ENCODE measurements at places on chromosomes 4 and X.
A peak's percentile ranks its signal among the peaks of the same experiment; 100 is the strongest.

- no peak for DNase-seq
These were observed 47.9 kb upstream of the TSPAN5 start for GRCh38 chr4:98706200-98706813.

GRCh38 chr4:177313263-177313662 lies 3.6 kb downstream of the NEIL3 start:
- DNase-seq: no peak

DNA sequence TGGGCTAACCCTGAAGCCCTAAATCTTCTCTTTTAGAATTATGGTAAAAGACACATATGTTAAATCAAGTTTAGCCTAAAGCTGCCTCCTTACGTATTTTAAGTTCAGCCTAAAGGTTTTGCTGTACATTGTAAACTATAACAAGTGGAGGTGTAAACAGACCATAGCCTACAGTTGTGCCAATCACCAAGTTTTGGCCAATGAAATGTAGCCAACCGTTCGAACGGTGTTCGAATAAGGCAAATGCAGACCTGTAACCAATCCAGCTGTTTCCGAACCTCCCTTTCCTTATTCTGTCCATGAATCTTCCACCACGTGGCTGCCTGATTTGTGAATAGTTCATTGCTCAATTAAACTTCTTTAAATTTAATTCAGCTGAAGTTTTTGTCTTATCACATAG lies 52.1 kb upstream of the TBC1D9 start:
- DNase-seq: no peak

DNA sequence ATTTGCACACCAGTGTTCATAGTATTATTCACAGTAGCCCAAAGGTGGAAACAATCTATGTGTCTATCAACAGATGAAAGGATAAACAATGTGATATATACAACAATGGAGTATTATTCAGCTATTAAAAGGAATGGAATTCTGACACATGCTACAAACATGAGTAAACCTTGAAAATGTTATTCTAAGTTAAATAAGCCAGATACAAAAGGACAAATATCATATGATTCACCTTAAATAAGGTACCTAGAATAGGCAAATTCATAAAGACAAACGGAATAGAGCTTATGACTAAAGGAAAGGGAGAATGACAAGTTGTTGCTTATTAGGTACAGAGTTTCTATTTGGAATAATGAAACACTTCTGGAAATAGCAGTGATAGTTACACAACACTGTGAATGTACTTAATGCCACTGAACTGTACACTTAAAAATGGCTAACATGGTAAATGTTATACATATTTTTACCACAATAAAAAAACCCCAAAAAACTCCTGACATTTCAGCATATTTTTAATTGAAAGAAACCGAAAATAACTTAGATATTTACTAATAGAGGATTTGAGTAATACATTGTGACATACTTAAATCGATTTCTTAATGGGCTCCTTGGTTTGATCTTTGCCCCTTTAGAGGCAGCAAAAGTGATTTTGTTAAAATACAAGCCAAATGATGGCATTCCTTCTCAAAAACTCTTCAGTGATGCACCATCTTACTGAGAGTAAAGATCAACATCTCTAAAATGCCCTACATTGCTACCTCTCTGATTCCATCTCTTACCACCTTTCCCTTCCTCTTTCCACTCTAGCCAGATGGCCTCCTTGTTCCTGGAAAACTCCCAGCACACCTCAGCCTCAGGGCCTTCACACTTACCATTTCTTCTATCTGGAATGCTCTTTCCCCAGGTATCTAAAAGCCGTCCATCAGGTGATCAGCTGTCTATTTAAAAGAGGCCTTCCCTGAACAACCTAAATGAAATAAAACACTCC lies 8.6 kb upstream of the CYP2U1 start:
- DNase-seq: no peak

- DNase-seq: no peak
These were observed 22.5 kb downstream of the MID1 start for GRCh38 chrX:10597871-10598270.

DNA sequence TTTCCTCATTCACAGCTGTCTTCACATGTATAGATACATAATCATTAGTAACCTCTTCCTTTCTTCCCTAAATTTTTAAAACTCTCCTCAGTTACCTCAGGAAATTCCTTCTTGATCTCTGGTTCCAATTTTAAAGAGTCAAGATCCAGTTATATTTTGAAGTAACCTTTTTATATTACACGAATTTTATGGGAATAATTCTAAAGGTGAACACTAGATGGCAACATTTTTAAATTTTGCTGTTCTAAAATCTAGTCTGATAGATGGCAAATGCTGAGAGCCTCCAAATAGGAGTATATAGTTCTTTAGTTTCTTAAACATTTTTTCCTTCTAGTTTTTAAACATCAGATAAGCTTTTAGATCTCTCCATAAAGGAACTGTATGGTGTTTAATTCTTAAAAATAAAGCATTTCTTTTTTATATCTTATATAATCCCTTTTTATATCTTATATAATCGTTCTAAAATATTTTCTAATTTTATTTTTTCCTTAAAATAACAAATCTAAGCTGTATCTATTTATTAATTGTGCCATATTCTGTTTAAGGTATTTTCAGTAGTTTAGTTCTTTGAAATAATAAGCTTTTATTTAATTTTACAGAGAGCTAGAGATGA lies 37.9 kb upstream of the PAPSS1 start:
- no peak for DNase-seq

- no peak for DNase-seq
These were observed 708.3 kb downstream of the STIM2 start for GRCh38 chr4:27568952-27569319.

DNA sequence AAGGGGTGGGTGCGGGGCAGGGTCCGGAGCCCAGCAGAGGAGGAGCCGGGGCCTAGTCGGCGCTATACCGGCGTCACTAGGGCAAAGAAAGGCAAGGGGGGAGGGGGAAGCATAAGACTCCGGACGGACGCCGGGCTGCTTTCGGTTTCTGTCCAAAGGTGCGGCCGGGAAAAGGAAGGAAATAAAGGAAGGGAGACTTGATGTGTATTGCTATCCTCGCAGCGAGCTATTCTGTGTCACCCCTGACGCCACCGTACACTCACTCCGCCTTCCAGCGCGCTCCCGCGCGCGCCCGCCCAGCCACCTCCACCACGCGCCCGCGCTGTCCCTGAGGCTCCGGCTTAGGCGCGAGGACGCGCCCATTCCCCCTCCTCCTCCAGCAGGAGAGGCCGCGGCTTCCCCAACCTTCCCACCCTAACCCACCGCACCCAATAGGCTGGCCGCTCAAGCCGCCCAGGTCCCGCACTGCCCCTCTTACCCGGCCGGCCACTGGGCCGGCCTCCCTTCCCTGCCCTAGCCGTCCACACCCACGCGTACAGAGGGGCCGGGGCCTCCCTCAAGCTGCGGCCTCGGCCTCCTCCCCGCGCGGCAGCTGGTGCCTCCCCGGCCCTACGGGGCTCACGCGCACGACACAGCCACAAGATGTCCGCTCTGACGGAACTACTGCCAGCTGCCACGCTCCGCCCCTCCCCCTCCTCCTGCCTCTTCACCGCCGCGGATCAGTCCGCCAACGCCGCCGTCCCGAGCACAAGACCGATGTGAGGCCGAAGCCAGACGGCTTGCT lies at the start of gene UBE2D3:
Gene UBE2D3, minus strand, starts transcription at position 662 of the 784 bp plus-strand sequence. CDS start 1,043 bp downstream, outside the sequence.
- peak; percentile 91 for DNase-seq

- no peak for DNase-seq
These were observed 82.8 kb downstream of the CPZ start for GRCh38 chr4:8675383-8675782.

DNA sequence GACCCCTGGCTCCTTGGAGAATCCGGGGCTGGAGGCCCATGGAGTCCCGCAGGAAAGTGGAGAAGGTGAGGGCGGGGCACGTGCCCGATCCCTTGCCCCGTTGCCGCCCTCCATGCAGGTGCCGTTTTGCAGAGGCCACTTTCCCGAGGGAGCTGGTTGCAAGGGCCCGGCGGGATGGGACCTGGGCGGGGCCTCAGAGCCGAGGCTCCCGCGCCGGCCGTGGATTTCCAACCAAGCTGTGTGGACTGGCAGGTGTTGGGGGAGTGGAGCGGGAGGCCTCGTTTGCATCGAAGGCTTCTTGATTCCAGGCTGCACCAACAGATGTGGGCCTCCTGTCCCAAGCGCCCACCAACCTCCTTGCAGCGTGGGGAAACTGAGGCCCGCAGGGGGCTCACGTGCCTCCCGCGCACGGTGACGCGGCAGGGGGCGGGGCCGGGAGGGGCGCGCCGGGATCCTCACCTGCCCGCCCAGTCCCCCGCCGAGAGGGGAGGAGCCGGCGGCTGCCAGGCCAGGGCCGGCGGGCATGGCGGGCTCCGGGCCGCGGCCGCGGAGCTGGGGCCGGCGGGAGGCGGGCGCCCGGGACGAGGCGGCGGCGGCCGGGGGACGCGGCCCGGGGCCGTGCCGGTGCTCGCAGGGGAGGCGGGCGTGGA lies 24.9 kb downstream of the SH3BP2 start:
- no peak for DNase-seq

- no peak for DNase-seq
These were observed 152.2 kb downstream of the SPATA18 start for GRCh38 chr4:52203351-52203750.

DNA sequence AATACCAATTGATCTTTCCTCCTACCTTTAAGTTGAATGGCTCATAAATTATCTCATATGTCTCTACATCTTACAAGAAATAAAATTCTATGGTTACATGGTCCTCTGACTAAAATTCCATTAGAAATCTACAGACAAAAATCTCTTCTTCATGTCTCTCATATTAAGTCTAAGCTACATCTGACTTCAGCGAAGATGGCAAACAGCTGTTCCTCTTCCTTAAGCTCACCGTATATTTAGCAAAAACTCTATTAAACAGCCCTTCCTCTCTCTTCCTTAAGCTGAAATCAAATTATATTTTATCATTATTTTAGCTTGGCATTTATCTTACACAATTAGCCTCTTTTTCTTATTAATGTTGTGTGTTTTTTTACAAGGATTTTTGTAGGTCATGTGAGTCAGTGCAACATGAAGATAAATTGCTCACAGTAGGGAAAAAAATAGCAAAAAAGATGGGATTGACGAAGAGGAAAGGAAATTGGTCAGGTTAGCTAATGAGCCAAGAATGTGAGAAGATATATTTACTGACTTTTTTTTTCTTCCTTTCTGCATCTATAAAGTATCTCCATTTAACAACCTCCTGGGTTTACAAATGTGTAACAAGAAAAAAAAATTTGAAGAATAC lies 2412.8 kb downstream of the ARAP2 start:
- no peak for DNase-seq

DNA sequence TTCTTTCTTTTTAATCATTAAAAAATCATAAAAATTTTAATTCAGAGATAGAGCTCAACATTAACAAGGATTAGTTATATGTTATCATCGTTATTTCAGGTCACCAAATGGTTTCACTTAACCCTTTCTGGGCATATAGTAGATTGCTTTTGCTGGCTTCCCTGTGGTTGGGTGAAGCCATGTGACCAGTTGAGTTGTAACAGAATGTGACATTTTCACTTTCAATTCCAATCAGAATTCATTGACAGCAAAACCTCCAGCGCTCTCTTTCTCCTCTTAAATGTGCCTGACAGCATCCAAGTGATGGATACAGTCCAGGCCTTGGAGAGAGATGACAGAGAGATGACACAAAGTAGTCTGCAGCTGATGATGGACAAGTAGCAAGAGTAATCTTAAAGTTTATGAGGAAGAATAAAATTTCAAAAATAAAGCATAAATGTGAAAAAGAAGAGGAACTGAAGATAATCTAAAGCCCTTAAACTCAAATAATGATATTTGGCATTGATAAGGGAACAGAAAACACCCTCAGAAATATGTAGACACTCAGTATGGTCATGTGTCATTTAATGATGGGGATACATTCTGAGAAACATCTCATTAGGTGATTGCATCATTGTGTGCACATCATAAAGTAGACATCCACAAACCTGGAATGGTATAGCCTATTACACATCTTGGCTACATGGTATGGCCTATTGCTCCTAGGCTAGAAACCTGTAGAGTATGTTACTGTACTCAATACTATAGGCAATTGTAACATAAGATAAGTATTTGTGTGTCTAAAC lies 92.3 kb upstream of the QRFPR start:
- DNase-seq: no peak

DNA sequence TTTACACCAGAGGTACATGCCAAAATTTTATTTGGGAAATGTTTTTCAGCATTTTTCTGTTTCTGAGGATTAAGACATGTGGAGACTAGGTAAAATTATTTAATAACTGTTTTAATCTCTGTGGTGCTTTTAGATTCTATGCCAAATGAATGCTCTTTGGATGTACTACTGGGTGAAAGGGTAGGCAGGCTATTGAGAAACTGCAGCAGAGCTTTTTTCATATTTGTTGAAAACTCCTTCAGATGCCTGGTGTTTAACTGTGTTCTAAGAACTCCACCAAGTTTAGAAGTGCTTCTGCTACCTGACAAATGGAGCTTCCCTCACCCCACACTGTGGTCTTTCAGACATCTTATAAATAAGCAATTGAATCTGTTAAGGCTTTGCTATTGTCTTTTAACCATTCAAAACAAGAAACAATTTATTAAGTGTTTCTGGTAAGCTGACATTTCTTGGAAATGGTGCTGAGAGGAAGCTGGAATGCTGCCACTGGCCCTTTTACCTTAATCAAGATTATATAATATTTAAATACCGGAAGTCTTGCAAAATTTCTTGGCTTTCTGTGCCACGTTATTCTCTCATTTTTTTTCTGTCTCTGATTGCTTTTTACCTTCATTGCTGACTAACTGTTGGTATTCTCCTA lies 51.2 kb upstream of the CYSLTR1 start:
- DNase-seq: no peak

DNA sequence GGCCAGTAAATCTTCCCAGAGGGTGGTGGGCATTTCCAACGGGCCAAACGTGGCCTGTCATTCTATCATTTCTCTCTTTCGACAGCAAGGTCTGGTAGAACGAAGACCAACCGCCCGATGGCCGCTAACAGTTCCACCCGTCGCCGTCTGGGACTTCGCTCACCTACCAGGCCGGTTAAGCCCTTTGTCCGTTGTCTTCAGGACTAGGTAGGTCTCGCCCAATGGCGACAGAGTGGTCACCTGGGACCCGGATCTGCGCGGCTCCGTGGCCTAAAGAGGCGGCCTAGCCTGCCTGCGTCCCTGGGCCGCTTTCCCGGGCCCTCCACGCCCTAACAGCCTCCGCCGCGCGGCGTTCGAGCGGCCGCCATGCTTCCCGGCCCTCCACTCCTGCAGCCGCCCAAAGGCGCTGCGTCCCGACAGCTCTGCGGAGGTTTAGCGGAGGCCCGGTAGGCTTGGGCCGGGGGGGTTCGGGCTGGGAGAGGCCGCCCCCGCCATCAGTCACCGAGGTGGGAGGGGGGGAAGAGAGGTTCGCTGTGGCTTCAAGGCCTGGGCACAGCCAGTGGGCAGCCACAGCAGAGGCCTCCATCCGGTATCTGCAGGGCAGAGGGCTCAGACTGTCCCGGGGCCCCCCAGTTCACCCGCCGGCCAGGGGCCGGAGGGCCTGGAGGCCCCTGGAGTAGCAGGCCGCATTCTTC lies 194.0 kb upstream of the BRWD3 start:
- no peak for DNase-seq

GRCh38 chr4:158625544-158625943 lies 46.1 kb downstream of the C4orf46 start:
- DNase-seq: no peak

DNA sequence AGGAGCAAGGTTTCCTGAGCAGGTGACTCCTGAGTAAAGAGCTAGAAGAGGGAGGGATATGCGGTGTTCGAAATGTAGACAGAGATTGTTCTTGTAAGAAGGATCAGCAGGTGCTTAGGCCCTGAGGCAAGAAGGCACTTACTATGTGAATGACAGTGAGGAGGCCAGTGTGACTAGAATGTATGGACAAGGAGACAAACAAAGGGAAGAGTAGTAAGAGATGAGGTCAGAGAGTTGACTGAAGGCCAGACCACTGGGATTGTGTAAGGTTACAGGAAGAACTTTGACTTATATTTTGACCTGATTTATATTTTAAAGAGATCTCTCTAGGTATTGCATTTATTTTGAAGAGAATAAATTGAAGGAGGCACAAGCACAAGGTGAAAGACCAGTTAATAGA lies 118.4 kb upstream of the ENPEP start:
- DNase-seq: no peak
